ENCODE measurements at places on chromosomes 2 and 18.
A peak's percentile ranks its signal among the peaks of the same experiment; 100 is the strongest.

- no peak for DNase-seq
These were observed 232.4 kb downstream of the CALCRL start for GRCh38 chr2:187215532-187216240.

DNA sequence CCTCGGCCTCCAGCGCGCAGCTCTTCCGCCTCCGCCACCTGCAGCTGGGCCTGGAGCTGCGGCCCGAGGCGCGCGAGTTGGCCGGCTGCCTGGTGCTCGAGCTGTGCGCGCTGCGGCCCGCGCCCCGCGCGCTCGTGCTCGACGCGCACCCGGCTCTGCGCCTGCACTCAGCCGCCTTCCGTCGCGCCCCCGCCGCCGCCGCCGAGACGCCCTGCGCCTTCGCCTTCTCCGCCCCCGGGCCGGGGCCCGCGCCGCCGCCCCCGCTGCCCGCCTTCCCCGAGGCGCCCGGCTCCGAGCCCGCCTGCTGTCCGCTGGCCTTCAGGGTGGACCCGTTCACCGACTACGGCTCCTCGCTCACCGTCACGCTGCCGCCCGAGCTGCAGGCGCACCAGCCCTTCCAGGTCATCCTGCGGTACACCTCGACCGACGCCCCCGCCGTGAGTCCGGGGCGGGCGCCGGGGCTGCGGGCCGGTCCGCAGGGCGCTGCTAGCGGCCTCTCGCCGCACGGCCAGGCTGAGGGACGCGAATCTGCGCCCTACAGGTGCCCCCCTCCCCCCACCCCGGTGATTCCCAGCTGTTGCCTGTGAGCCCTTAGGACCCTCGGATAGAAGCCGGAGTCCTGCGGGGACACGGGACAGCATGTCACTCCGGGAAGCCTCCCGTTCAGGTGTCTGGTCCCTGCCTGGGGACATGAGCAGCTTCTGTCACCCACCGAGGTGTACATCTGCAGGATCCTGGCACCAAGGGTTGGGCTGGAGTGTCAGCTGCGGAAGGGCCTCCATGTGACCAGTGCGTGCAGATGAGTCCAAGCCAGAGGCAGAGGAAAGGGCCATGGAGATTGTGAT is 616 bp downstream of the RNPEPL1 start:
- DNase-seq: peak; percentile 79

DNA sequence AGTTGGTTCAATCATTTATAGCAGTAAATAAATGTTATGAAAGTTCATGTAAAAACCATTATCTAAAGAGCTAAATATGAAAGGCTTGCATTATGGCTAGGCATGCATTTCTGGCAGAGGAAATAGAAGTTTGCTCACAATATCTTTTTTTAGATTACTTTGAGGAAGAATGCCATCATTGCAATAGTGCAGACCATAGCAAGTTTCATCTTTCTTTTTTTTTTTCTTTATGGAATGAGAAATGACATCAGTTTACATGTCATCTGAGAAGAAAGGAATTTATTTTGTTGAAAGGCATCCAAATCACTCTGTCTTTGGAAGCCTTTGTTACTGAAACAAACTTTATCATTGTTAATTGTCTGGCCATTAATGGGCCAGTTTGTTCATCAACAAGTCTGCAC is 74.5 kb upstream of the NCKAP5 start:
- no peak for DNase-seq

- DNase-seq: no peak
These were observed 9.2 kb downstream of the ACVR1 start for GRCh38 chr2:157866666-157867642.

DNA sequence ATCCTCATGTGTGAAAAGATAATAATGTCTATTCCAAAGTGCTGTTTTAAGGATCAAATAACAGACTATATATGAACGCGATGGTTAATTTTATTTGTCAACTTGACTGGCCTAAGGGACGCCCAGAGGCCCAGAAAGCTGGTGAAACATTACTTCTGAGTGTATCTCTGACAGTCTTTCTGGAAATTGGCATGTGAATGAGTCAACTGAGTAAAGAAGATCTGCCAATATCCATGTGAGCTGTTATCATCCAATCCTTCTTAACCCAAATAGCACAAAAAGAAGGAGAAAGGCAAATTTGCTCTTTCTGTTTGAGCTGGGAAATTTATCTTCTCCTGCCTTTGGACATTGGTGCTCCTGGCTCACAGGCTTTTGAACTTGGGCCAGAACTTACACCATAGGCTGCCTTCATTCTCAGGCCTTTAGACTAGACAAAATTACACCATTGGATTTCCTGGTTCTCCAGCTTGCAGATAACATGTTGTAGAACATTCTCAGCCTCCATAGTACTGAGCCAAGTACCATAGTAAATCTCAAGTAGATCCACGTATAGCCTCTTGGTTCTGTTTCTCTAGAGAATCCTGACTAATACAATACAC is 114.7 kb upstream of the DOCK10 start:
- no peak for DNase-seq

DNA sequence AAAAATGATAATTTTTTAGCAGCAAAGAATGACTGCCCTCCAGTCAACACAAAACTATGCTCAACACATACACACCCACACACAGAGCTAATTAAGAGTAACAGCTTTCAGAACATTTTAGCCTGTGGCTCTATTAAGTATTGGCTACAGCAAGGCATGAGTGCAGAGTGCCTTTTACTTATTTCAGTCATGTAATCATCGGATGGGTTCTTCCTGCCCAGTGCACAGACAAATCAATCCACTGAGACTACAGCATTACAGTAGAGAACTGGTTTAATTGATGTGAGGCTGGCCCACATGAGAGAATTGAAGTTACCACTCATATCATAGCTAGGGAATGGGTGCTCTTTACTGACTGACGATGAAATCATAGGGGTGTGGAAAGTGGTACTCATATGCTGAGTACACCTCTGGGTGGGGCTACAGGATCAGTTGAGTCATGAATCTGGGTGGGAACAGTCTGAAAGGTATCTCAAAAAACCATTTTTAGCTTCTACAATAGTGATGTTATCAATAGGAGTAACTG is 241.0 kb downstream of the FSIP2 start:
- no peak for DNase-seq

- DNase-seq: no peak
These were observed 25.1 kb upstream of the ATRAID start for GRCh38 chr2:27186613-27187345.

DNA sequence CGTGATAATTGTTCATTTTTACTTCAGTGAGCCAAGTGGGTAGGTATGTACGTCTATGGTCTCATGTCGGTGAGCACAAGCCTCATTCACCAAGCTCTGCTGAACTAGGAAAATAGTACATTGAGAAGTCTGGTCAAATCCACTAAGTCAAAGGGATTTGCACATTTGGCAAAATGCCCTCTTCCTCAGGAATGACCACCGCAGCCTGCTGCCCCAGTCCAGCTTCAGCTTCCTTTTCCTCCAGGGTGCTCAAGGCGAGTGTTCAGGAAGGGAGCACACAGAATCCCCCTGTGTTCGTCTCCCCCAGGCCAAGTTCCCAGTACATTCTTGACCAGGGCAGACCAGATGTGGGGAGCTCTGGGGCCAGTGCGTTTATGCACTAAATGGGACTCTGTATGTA is 23.0 kb downstream of the TCF7L1 start:
- no peak for DNase-seq

DNA sequence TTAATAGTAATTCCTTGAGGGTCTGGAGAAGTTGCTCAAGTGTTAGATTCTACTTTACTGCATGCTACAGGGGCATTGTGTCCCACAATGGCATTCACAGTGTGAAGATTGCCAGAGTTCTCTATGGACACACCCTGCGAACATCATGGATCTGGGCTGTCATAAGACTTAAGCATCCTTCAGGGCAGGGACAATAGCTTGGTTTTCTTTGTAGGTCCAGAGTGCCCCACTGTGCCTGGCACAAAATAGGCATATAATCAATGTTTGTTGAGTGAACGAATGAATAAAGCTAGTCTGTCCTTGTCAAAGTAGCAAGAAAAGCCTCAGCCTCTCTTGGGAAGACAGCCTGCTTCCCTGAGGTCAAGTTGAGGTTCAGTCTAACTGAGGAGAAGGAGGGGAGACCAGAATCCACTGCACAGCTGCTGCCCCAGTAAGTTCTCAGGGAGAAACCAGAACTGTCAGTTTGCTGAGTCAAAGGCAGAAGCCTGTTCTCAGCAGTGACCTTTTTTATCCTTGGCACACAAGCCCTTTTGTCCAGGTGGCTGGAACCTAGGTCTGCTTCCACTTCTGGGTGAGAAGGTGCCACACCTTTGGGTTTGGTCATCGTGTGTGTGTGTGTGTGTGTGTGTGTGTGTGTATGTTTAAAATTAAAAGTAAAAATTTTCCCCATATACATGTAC is 15.0 kb downstream of the INPP4A start:
- no peak for DNase-seq

DNA sequence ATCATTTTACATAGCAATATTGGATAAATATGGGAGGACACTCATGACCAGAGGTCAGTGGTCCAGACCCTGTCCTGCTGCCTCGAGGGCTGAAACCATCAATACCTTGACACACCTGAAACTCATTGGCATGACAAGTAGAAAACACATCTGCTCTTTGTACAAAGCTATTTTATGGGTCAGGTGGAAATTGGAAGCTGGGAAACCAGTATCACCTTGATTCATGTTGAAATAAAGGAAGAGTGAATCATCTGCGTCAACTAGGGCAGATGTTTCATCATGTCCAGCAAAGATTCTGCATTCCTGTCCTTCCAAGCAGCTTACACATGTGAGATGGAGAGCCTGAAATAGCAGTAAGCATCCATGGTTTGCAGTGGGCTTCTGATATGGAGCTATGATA is 80.0 kb upstream of the ERBB4 start:
- no peak for DNase-seq

- no peak for DNase-seq
These were observed 172.7 kb downstream of the SOCS6 start for GRCh38 chr18:70461323-70462077.

- DNase-seq: no peak
These were observed 14.8 kb downstream of the CERKL start for GRCh38 chr2:181642086-181642485.

DNA sequence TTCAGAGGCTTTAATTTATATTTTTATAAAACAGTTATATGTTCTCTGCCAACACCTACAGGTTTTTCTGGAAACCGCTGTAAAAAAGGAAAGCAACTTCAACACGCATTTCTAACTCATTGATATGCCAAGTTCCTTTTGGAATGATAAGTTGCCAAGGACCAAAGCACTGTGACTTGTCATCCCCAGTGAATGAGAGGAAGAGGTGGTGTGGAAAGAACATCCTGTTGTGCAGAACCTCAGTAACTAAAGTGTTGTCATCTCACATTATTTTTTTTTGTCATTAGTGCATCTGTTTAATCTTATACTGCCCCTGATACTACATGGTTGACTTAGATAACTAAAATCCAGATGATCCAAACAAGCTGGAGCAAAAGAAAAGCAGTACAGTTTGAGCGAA is 96.0 kb upstream of the NEUROD1 start:
- no peak for DNase-seq

DNA sequence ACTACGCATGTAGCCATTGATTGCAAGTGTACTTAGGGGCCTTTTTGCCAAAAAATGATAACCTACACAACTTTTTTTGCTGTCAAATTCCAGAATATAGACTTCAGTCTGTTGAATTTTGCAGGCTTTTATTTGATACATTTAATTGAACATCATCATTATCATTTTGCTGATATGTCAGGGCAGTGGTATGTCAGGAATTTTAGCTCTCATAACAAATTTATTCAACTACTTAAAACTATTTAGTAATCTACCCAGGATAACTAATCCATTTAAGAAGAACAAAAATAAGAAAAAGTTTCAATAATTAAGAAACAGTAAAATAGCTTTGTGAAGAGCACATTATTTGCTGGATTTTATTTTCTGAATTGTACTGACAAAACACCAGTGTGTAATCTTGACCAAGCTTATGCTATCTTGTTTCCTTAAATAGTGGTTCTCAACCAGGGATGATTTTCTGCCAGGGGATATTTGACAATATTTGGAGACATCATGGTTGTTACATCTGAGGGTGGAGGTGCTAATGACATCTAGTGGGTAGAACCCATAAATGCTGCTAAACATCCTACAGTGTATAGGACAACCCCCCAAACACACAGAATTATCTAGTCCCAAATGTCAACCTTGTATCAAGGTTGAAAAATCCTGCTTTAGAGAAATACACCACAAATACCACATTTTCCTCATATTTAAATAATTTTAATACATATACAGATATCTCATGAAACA is 12.1 kb upstream of the TTN start:
- no peak for DNase-seq

- DNase-seq: no peak
These were observed 36.6 kb downstream of the CYP1B1 start for GRCh38 chr2:38039121-38039910.

GRCh38 chr18:75880925-75881504 is 453.5 kb upstream of the SMIM21 start:
- no peak for DNase-seq

DNA sequence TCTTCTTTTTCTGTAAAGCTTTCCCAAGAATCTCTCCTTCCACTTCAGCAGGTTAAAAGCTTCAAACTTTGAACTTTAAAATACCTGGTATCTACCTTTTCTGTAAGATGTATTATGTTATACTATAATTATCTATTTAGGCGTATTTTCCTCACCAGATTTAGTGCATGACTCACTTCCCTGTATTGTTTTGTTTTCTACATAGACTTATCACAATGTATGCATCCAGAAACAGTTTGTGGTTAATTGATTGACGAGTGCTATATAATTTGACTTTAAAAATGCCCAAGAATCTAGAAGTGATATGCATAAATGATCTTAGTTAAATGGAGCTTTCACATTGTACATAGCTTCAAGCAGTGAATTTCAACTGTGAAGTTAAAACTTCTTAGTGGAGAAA is 473.9 kb upstream of the CDH2 start:
- DNase-seq: no peak

GRCh38 chr18:61896757-61897156 is 4.0 kb upstream of the RNF152 start:
- no peak for DNase-seq

DNA sequence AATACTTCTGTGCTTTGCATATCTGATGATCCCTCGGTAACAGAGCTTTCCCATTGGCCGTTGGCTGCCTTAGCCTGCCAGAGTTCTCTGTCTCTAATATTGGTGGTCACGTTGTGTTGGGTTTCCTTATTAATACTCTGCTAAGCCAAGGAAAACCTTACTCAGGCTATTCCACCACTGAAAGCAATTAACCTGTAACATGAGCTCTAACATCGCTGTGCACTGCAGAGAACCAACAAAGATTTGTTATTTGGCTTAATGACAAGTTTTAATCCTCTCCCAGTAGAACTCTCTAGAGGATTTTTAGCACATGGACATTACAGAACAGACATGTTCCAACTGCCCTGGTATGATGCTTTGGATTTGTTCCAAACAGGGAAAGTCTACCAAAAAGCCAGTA is 825.9 kb upstream of the POU3F3 start:
- no peak for DNase-seq

DNA sequence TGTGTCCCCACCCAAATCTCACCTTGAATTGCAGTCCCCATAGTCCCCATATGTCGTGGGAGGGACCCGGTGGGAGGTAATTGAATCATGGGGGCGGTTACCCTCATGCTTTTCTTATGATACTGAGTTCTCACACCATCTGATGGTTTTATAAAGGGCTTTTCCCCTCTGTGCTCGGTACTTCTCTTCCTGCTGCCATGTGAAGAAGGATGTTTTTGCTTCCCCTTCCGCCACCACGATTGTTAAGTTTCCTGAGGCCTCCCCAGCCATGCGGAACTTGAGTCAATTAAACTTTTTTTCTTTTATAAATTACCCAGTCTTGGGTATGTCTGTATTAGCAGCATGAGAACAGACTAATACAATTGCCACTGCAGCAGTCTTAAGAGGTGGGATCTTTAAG is 134.9 kb downstream of the LTBP1 start:
- no peak for DNase-seq

- no peak for DNase-seq
These were observed 119.6 kb upstream of the EPAS1 start for GRCh38 chr2:46177461-46178089.

All from posterior cingulate gyrus (tissue), 11 donors.